Activated CD4-positive, alpha-beta T cell treated with anti-CD3 and anti-CD28 coated beads, Interleukin-2, Interleukin-6, amounts not matched to agents 100 ng/mL and 50 ng/mL, durations not matched to agents 16 hours and 8 hours (primary cell): ENCODE measurements at places on chromosomes 12 and 14.

DNA sequence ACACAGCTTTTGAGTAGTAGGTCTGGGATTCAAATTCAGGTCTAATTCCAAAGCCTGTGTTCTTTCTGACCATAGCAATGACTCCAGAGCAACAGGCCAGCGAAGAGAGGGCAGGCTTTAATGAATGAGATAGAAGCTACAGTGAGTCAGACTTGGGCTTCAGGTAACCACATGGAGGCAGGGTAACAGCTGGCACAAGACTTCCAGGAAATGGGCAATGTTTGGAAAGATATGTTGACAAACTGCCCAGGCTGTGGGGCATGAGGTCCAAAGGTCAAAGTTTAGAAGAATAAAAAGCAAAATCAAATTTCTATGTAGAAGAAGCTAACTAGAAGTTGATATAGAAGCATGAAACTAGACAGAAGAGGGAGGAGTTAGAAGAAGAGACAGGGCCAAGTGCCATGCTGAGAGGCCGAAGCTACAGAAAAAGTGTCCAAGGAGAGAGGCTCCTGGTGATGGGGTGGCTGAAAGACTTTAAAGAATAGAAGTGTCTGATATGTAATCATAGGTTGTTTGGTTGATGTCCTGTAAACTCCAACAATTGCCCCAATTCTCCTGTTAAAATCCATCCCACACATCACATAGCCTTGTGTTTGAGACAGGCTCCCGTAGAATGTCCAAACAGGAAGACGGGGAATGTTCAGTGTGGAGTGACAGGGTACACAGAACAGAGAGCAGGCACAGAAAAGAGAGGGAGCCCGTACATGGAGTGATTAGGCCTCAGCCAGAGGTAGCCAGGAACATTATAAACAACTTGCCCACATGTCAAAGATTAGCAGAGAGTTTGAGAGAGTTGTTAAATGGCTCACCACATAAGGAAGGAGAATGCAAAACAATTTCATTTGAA is 384.7 kb downstream of the CCDC91 start:
- no peak for DNase-seq

- no peak for DNase-seq
These were observed 5.0 kb upstream of the FGF6 start for GRCh38 chr12:4450551-4451112.

GRCh38 chr14:95311752-95312151 is 8.0 kb downstream of the CLMN start:
- DNase-seq = no peak

- no peak for DNase-seq
These were observed 13.1 kb downstream of the NKX2-1 start for GRCh38 chr14:36506732-36507614.

DNA sequence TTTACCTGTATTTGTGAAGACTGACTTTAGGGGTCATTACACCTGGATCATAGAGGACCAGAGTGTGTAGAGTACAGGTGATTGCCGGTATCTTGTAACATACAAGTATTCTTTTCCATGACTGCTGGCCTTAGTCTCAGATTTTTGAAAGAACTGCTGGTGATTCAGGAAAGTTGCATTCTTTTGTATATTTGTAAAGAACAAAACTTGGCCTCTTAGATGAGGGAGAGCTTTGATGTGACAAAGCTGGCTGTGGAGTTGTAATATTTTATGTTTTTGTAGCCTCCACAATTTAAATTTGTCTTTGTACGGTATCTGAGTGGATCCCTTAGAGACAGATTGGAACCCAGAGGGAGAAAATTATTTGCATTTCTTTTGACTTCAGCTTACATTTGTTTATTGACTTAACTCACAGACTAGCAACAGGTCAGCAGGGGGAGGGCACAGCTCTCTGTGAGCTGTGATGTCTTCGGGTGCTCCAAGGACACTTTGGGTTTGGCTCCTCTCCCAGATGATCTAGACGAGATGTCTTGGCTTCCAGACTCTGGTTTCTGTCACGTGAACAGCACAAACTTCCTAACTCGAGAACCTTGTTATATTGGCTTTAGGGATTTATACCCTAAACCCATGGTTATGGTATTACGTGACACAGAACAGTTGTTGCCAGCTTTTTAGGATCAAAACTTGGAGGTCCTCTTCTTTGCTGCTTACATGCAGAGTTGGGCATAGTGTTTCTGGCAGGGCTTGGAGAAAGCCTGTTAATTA is 65.9 kb downstream of the DAAM1 start:
- DNase-seq = no peak

DNA sequence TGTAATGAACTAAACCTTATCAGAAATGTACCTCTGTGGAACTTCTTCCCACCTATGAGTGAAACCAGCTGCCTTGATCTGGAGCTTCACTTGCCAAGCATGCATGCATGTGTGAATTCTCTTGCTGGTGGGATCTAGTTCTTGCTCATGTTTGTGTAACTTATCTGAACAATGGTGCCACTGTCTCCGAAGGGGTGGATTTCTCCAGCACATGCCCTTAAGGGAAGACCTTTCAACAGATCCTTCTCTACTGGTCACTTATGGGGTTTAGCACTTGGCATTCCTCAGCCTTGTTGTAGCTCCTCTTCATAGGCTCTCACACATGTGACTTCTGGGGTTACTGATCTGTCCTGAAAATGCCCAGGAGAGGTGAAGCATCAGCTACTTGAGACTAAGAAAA is 25.0 kb downstream of the SMOC1 start:
- DNase-seq = no peak

DNA sequence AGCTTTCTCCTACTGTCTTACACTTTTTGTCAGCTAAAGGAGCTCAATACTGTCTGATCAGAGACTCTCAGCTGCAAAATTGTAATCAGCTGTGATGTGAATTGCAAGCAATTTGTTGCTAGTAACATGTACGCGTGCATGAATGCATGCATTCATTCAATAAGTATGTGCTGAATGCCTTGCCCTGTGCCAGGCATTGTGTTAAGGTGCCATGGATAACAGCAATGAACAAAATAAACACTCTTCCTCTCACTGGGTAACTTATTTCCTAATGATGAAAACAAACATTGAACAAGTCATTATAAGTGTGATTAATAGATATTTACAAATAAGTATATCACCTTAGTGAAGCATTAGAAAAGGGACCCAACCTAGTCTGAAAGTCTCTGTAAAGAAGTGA is 163.2 kb upstream of the ARID2 start:
- DNase-seq = no peak

DNA sequence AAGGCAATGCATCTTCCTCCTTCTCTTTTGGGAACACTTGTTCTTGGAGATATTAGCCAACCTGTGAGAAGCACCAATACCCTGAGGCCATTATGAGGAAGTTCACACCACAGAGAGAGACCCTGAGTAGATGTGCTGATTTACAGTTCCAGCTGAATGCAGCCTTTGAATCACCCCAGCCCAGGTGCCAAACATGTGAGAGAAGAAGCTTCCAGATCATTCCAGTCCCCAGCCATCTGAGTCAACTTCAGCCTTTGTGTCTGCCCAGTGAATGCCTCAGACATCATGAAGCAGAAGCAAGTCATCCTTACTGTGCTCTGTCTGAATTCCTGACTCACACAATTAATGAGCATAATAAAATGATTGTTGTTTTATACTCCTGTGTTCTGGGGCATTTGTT is 25.1 kb downstream of the C12orf42 start:
- DNase-seq = no peak

GRCh38 chr12:91902860-91903683 is 242.6 kb downstream of the BTG1 start:
- DNase-seq = no peak

DNA sequence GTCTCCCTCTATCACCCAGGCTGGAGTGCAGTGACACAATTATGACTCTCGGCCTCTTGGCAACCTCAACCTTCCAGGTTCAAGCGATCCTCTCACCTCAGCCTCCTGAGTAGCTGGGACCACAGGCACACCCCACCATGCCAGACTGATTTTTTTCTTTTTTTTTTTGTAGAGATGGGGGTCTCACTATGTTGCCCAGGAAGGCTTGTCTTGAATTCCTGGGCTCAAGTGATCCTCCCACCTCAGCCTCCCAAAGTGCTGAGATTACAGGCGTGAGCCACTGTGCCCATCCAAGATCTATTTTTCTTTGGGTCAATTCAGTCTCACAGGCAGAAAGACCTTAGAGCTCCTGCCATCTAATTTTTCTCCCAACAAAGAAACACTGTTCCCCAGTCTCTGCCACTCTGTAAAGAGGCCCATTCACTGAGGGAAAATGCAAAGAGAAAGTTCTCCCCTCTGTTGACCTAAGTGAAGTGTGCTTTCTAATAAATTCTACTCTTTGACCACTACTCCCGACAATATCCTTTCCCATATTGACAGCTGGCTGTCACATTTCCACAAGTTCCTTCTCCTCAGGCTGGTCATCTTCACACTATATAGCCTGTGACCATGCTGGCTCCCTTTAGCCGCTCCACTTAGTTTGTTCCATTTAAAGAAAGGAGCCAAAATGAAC is 23.3 kb downstream of the TMED8 start:
- DNase-seq = no peak
